Activated T-helper 1 cell treated with anti-CD3 and anti-CD28 coated beads, Interleukin-12 subunit alpha, Interleukin-12 subunit beta, Interleukin-2, Interleukin-4 antibody, amounts not matched to agents 30 ng/mL and 10 ng/mL and 1 ng/mL, durations not matched to agents 14 hours and 24 hours and 36 hours (primary cell): ENCODE measurements at places on chromosomes 7 and 10. TPM values are rescaled to one million over a fixed set of nuclear protein-coding genes. Genes with fewer than 3 reads are reported as not detected.

TEX36 gene
- not detected in 2 replicates for total RNA-seq

TCERG1L gene
- total RNA-seq: 0.05 and 0.12 TPM in 2 replicates

SKIDA1 gene
- 0.05 and 0.15 TPM in 2 replicates for total RNA-seq

TMEM213 gene
- 0.08 TPM in 1 of 2 replicates, not detected in the other for total RNA-seq

TAC1 gene
- total RNA-seq: 0.31 and 0.51 TPM in 2 replicates
